ENCODE measurements at places on chromosomes 13 and 19. TPM values are rescaled to one million over a fixed set of nuclear protein-coding genes. Genes with fewer than 3 reads are reported as not detected.

DNA sequence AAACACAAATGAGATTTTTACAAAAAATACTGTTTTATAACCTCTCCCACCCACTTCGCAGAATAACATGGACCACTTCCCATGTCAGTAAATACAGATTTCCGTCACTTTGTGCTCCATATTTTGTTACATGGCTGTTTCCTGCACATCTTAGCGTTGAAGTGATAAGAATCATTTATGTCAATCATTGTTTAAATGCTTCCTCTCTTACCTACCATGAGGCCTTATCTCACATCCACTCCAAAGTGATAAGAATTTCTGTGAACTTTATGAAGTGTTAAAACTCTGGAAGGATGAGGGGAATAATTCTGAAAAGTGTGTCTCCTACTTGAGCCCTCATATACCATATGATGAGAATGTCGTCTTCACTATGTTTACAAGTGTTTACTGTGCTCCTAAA is 36.6 kb upstream of the IL17D start:
- DNase-seq, result no peak

- DNase-seq, result no peak
Measured at GRCh38 chr19:2561221-2561620, 85.3 kb downstream of the GADD45B start.

GRCh38 chr13:56865416-56865815 is 275.3 kb upstream of the PRR20A start:
- DNase-seq, result no peak

DNA sequence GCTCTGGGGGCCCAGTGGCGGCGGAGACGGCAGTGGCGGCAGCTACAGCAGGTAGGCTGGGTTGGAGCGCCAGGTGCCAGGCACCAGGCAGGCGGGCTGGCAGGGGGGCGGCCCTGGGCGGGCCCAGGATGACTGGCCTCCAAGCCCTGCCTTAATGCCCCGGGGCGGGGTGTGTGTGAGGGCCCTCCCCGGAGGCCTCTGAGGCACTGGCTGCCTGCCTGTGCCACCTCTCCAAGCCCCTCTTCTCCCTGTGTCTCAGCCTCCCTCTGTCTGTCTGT is at the start of gene KLK11:
Gene KLK11, minus strand, starts transcription at position 63 of the 278 bp plus-strand sequence. CDS start 985 bp downstream, outside the sequence.
- no peak for DNase-seq

GRCh38 chr19:39833464-39834286 is at the start of gene DYRK1B:
Gene DYRK1B, minus strand, starts transcription at chr19:39834162. Its CDS starts 2,295 bp downstream, at chr19:39831867.
- DNase-seq, result peak; percentile 97

- no peak for DNase-seq
Measured at GRCh38 chr13:112877539-112877938, 91.5 kb upstream of the MCF2L start.

DNA sequence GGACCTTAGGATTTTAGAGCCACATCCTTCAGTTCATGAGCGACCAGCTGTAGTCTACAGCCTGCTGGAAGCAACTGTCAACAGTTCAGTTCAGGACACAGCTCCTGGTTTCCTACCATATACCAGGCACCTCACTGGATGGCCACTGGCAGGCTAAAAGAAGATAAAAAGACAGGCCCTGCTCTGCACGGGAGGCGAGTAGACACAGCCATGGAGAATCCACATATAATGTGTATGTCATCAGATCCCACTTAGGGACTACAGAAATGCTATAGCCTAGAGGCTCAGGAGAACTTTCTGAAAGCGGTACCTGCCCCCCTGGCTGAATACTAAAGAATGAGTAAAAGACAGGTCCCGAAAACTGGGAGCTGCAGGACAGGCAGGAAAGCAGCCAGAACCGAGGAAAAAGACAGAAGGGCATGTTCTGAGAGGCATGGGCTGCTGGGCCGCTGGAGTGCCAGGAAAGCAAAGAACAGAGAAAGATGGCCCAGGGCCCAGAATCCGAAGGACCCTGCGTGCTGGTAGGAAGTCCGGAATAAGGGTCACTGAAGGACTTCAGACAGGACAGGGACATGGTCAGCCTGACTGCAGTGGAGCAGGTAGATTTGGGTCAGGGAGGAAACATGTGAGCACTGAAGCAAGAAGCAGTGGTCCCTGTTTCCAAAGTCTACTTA is 23.5 kb downstream of the DZIP1 start:
- DNase-seq, result no peak

The ZNF154 gene
- total RNA-seq, result 6.5 TPM
